Uterus (tissue), 4 donors: ENCODE measurements at places on chromosomes 2 and 18.

DNA sequence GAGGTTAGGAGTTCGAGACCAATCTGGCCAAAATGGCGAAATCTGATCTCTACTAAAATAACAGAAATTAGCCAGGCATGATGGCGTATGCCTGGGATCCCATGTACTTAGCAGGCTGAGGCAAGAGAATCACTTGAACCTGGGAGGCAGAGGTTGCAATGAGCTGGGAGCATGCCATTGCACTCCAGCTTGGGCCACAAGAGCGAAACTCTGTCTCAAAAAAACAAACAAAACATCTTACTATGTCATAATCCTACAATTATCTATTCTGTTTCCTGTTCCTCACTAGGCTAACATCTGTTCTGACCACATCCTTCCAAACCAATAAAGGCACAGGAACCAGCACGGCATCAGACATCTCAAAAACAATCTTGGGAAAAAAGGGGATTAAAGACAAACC is 361.8 kb upstream of the UBE2E3 start:
- DNase-seq, result no peak

DNA sequence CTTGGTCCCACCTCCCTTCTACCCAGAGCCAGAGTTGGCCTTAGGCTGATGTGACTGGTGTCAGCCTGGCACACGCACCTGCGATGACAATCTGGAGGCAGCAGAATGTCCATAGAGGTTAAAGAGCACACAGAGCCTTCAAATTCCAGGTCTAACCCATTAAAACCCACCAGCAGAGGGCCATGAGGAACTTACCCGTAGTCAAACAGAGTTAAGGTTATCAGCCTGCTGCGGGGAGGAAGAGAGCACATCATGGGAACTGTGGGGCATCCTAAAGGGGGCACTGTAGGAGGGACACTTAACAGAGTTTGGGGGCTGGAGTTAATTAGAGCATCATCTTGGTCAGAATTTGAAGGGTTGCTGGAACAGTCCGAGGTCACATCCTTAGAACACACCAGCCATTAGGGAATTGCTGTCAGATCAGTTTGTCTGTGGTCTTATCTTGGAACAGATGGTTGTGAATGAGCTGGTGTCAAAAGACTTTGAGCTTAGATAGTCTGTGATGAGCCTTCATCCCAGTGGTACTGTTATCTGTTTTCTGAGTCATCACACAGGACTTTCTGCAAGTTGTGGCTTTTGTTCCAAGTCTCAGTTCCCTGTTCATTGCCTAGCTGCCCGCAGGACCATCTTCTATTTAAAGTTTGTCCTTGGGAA is 248.6 kb downstream of the LOXHD1 start:
- no peak for DNase-seq

DNA sequence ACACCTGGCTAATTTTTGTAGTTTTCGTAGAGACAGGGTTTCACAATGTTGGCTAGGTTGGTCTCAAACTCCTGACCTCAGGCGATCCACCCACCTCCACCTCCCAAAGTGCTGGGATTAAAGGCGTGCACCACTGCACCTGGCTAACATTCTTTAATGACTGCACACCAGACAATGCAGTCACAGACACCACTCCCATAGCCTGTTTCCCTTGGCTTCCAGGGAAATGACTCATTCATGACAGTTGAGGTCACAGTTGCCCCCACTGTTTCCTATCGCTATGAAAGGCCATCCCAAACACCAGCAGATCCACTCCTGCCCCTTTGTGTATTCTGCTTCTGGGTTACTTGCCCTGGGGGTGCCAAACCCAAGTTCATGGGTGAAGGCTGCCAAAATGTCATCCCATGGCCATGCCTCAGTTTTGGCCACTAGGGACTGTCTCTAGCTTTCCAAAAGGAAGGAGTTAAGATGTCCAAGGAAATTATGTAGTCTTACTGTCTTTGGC is 8.7 kb downstream of the CHMP1B start:
- no peak for DNase-seq

DNA sequence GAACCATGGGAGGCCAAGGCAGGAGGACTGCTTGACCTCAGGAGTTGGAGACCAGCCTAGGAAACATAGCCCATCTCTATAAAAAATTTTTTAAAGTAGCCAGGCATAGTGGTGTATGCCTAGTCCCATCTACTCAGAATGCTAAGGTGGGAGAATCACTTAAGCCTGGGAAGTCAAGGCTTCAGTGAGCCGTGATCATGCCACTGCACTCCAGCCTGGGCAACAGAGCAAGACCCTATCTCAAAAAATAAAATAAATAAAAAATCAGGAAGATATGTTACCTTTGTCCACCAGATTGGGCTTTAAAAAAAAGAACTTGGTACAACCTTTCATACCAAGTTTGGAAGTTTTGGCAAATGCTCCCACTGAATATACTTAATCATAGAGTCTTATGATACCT is 35.3 kb downstream of the CFAP210 start:
- DNase-seq, result no peak

DNA sequence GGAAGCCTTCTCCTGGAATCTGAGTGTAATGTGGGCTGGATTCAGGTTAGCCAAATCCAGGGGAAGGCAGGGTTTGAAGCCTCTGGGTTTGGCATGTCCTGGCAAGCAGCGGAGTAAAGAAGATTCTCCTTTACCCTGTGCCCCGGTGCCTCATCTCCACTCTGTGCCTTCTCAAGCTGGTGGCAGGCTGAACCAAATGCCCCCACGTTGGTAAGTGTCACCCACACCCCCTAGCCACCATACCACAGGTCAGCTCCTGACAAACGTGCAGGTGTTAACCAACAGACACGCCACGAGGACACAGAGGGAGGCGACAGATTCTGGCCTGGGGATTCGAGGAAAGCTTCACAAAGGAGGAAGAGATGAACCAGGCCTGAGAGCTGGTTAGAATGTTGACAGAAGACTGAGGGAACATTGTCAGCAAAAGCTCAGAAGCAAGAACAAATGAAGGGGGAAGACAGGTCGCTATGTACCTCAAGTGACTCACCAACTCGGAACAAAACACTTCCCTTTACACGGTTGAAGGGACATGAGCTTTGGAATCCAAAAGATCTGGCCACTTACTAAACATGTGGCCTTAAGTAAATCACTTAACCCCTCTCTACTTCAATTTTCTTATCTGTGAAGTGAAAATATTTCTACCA is 85.2 kb upstream of the LCLAT1 start:
- DNase-seq, result no peak

DNA sequence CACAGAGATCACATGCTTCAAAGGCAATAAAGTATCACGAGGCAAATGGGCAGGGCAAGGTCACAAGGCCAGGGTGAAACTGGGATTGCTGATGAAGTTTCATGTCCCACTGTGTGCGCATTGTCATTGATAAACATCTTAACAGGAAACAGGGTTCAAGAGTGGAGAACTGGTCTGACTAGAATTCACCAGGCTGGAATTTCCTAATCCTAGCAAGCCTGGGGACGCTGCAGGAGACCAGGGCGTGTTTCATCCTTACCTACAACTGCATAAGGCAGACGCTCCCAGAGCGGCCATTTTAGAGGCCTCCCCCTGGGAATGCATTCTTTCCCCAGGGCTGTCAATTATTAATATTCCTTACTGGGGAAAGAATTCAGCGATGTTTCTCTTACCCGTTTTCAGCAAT is 33.2 kb downstream of the PTPN4 start:
- no peak for DNase-seq
